ENCODE measurements at places on chromosomes 1 and 21.

DNA sequence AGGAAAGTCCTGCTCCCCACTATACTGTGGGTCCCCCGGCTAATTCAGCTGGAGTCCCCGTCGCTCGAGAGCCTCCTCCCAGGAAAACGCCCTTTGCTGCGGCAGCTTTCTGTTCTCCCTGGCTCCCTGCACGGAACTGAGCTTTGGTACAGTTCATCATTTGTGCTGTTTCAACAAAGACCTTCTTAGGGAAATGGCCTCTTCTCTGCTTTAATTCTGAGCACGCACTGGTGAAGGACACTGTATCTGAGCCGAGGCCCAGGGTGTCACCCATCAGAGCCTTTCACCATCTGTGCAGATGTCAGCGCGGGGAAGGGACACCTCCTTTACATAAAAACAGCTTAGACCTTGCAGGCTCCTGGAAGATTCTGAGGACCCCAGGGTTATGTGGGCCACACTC, 13.5 kb upstream of the PEX10 start:
- H3K4me3 ChIP-seq: no peak overlapping the region
- no peak overlapping the region for H3K27ac ChIP-seq
- no peak for DNase-seq
- H3K36me3 ChIP-seq: no peaks in the 10 kb centered on the region
- H3K27me3 ChIP-seq: no peaks in the 10 kb centered on the region

- no peaks in the 10 kb centered on the region for H3K36me3 ChIP-seq
- H3K4me1 ChIP-seq: no peaks in the 10 kb centered on the region
- H3K4me3 ChIP-seq: no peak overlapping the region
- H3K27ac ChIP-seq: no peak overlapping the region
- peaks cover 7% of the 10 kb centered on the region for H3K27me3 ChIP-seq
Measured at GRCh38 chr1:183675883-183676585, 22.9 kb upstream of the APOBEC4 start.

GRCh38 chr1:168408539-168408865, 127.8 kb downstream of the TBX19 start:
- H3K4me1 ChIP-seq: peaks cover 11% of the 10 kb centered on the region
- H3K36me3 ChIP-seq: no peaks in the 10 kb centered on the region
- no peak for DNase-seq
- no peak overlapping the region for H3K27ac ChIP-seq
- H3K4me3 ChIP-seq: no peak overlapping the region

DNA sequence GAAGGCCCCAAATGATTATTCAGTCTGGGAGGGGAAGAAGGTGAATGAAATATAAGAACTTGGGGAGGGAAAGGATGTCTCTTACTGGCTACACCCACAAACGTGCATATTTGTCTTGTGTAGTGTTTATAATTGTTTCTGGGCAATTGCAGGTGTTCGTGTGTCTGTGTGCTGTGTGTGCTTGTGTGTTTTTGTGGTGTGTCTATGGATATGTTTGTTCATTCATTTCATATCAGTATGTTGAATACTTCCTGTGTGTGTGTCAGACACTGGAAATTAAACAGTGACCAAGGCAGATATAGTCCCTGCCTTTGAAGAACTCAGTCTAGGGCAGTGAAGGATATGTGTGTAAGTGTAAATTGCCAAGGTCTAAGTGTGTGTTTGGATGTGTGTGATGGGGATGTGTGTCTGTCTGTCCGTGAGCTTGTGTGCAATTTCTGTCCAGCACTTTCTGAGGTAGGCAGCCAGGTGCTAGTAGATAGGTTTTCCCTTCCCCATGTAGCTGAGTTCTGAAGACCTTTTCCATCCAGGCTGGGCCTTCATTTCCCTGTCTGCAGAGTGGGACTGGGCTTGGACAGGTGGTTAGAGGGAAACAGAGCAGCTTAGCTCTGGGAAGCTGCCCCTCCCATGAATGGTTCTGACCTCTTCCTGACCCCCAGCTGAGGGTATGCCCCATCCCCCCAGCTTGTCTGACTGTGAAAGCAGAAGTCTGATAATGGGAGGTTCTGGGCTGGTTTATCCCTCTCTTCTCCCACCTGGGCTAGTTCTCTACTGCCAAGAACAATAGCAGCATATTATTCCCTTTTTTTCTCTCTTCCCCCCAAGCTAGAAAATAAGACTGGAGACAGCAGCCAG, 3.8 kb downstream of the AGO1 start:
- no peak overlapping the region for H3K4me3 ChIP-seq
- peaks cover 37% of the 10 kb centered on the region for H3K4me1 ChIP-seq
- no peak overlapping the region for H3K27ac ChIP-seq
- no peaks in the 10 kb centered on the region for H3K27me3 ChIP-seq

DNA sequence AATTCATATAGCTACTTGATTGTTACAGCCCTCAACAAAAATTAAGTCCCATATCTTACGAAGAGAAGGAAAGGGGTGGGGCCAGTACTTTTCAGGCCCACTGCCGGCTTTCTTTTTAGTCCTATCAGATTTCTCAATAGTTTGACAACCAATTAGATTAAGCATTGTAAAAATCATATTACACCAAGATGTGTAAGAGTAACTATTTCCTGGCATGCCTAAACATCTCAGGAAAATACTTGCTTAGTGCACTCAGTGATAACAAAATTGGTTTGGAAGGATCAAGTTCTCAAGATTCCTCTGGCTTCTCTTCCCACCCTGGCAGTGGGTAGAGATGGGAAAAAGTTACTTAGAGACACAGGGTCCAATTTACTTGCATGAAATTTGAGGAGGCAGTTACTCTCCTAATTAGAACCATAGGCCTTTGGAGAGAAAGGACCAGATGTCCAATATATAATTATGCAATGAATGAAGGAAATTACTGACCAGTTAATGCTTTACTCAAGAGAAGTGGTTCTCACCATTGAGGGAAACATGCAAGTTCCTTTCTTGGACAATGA, 30.1 kb downstream of the STPG1 start:
- no peaks in the 10 kb centered on the region for H3K36me3 ChIP-seq
- H3K27ac ChIP-seq: no peak overlapping the region

DNA sequence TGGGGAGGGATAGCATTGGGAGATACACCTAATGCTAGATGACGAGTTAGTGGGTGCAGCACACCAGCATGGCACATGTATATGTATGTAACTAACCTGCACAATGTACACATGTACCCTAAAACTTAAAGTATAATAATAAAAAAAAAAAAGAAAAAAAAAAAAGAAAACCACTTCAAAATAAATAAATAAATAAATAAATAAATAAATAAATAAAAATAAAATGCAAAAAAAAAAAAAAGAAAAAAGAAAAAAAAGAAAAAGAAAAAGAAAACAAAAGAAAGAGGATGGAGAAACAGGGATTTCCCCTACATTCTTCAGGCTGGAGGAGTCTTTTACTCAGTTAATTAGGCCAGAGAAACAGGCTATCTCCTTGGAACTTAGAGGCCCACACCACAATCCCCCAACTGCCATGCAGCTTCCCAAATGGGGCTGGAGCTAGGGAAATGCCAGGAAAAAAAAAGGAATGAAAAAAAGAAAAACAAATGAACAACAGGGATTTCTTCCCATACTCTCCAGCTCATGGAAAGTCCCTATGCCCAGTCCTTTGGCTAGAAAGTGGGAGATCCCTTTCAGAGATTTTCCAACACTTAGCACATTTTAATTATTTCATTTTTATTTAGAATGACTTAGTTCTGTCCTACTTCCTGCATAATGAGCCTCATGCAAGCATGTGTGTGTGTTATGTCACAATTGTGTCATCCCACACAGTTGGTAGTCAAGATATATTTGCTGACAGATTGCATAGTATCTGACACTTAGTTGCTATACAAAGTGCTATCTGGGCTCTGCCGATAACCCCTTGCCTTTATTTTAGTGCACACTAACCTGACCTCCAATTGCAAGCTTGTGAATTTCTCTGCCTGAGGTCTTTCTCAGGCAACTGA, 486.4 kb downstream of the PLPP3 start:
- H3K4me1 ChIP-seq: peaks cover 37% of the 10 kb centered on the region
- no peak overlapping the region for H3K27ac ChIP-seq
- H3K27me3 ChIP-seq: no peaks in the 10 kb centered on the region
- DNase-seq: no peak

GRCh38 chr21:38048167-38048566, 131.9 kb upstream of the KCNJ6 start:
- H3K4me3 ChIP-seq: no peak overlapping the region
- no peaks in the 10 kb centered on the region for H3K4me1 ChIP-seq
- no peaks in the 10 kb centered on the region for H3K36me3 ChIP-seq
- H3K27ac ChIP-seq: no peak overlapping the region
- peaks cover 2% of the 10 kb centered on the region for H3K27me3 ChIP-seq
- DNase-seq: no peak

DNA sequence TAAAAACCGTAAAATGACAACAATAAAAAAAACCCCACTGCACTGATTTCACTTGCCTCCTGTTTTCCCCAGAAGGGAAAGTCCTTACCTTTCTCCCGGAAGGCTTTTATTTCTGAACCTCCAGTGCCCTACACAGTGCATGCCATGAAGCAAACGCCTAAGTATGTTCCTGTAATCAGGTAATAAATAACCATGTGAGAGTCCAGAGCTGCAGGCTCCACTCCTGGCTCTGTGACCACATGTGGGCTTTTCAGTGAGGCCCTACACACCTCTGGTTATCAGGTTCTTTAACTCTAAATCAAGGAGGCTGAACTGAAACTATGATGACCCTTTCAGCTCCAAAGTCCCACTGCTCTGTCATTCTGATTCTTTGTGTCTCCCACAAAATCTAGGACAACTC, 20.8 kb upstream of the NR5A2 start:
- H3K4me1 ChIP-seq: no peaks in the 10 kb centered on the region
- no peak overlapping the region for H3K27ac ChIP-seq
